ENCODE measurements at places on chromosomes 3 and 15.

DNA sequence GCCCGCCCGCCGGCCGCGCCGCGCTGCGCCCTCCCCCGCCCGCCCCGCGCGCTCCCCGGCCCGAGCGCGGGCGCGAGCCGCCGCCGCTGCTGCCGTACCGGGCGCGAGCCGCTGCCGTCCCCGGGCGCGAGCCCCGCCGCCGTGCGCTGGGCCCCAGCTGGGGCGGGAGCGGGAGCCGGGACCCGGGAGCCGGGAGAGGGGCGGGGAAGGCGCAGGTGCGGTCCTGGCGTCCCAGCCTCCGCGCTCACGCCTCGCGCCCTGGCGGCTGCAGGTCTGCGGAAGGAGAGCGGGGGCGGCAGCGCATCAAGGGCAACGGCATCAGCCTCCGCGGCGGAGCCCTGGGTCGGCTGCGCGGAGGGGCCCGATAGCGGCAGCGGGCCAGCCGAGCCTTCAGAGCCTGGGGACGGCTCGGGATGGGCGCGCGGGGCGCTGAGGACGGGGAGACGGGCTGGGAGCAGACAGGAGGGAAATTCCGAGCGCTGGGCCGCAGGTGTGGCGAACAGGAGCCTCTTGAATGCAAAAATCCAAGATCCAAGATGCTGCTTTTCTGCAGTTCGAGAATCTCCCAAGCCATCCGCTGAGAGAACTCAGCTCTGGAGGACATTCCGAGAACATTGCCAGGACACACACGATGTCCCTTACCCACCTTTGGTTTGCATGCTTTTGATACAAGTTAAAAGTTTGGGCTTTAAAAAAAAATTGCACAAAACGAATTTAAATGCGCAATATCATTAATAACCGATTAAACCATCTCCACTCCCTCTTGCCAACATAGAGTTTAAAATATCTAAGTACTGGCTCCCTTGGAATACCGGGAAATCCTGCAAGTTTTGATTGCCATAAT, 251.1 kb downstream of the TJP1 start:
- no peak for DNase-seq

DNA sequence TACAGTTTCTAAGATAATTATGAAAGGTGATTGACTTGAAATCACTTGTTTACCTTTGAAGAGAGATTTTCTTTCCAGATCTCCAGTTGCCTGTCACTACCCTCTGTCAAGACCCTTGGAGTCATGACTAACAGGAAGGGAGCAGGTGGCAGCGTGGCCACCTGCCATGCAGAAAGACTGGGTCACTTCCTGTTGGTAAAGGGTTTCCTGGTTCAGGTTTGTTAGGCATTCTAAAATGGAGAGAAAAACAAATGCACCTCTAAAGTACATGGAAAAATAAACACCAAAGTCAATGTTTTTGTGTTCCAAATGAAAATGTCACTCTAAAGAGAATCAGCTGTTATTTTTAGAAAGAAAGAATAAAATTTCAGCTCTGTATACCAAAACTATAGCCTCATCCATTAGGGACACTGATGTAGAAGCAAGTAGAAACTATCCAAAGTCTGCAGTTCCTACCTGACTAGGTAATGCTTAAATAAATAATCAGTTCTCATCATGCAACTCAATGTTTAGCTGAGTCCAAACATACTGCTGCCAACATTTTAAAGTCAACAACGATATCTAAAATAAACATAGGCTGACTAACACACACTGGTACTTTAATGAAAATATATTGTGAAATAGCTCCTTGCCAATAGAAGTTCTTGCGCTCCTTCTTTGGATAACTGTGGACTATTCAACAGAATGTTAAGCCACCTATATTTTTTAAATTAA, 23.9 kb upstream of the TM4SF1 start:
- peak; percentile 81 for DNase-seq

DNA sequence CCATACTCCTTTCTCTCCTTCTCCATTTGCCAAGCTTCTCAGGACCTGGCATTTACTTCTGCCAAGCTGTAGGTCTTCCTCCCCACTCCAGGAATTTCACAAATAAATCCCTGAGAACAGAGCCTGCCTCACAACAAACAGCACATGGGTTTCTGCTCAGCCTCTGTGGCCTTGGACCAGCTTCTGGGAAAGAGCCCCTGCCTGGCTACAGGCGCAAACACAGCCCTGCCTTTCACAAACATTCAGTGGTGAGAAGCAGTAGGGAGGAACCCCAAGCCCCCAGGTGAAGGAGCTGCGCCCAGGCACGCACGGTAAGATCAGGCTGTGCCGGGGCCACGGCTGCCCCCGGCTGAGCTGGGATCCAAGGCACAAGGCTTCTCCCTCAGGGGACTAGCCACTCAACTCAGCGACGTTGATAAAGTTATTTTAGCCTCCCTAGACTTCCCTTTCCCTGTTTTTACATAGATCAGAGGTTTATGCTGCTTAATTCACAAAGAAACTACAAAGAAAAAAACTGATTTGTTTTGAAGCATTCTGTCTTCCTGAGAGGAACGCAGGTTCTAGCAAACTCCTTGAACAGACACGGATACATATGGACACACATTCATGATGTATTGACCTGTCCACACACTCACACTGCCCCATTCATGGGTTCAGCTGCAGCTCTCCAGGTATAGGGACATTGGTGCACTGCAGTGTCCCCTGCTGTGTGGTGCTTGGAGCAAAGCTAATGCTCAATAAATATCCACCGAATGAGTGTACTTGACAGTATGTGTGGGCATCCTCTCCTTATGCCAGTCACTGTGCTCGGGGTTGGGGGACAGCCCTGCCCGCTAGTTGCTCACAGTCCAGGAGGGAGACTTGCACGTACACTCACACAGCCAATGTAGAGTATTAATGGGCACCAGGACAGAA, 25.4 kb downstream of the HES1 start:
- DNase-seq: no peak

DNA sequence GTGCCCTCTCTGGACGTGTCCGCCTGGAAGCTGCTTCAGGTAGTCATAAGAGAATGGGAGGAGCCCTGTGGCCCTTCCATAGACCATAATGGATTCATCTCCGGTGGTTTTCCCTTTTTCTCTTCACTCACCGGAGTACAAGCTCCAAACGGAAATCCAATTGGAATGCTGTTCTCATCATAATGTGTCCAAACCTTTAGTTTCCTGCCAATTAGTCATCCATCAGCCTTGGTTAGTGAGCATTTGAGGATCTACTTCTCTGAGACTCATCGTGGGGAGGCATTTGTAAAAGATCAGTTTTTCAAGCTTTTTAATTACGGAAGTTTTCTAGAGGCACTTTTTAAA, 34.9 kb downstream of the ABHD2 start:
- peak; percentile 84 for DNase-seq

- peak; percentile 63 for DNase-seq
Observed at GRCh38 chr15:34855413-34855812, 60.1 kb upstream of the ACTC1 start.

- no peak for DNase-seq
Observed at GRCh38 chr3:129702934-129703712, 96.6 kb upstream of the PLXND1 start.

DNA sequence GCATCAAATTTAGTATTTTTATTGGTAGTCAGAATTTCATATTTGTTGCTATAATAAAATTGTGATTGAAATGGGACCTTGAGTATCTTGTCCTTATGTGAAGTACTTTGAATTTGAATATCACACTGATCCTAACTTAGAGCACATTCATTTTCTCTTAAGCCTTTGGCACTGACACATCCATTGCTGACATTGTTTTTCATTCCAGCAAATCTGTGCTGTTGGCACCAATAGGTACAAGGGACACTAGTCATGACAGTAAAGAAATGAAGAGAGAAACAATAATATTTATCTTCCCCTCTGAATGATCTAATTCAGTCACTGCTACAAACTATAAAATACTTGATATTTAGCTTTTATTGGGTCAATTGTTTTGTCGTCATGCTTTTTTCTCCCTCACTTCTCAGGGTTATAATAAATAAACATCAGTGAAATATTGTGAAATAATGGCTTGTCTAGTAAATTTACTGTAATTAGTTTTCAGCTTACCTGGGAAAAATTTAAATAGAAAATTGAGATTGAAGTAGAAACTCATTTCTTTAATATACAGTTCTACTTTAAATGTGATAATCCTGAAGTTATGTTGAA, 166.8 kb upstream of the MLF1 start:
- no peak for DNase-seq

GRCh38 chr3:49434731-49435130, 5.6 kb upstream of the NICN1 start:
- DNase-seq: no peak

- DNase-seq: no peak
Observed at GRCh38 chr15:69172847-69173246, 12.4 kb downstream of the GLCE start.

DNA sequence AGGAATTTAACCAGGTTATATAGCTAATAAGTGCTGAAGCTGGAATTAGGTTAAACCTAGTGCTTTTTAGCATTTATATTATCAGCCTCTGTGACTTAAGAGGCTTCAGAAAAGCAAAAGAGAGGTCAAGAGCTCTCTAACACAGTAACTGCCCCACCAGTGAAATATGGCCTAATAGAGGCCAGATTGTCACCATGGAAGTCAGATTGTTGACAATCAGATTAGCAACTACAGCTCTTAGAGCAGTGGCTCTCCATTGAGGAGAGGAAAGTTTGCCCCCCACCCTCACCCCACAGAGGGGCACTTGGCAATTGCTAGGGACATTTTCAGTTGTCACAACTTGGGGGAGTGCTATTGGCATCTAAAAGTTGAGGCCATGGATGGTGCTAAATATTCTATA, 23.3 kb upstream of the LMOD3 start:
- no peak for DNase-seq

GRCh38 chr15:34435658-34436057, 1.9 kb downstream of the GOLGA8A start:
- no peak for DNase-seq

GRCh38 chr3:173548261-173548660, 150.7 kb downstream of the NLGN1 start:
- DNase-seq: no peak

- peak; percentile 60 for DNase-seq
Observed at GRCh38 chr3:52056521-52056967, at the start of gene DUSP7. Gene DUSP7, minus strand, starts transcription at chr3:52056571. Its CDS starts 205 bp downstream, at chr3:52056366.

DNA sequence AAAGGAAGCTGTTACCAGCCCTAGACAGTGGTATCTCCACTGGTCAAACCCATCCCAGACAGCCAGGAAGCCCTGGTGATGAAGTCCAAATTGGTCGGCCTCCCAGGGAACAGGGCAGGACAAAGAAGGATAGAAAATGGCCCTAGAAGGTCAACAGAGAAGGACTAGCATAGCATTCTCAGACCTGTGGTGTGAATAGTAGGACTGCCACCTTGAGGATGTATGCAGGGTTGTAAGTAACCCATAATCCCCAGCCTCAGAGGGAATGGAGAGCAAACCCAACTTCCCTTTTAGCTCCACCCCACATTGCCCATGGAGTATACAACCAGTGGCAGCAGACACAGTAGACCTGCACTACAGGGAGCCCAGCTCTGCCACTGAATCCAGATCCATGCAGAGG, 68.6 kb upstream of the EIF1B start:
- no peak for DNase-seq

GRCh38 chr3:128366136-128366535, 100.6 kb downstream of the DNAJB8 start:
- no peak for DNase-seq

GRCh38 chr15:57382215-57382614, 5.9 kb downstream of the CGNL1 start:
- no peak for DNase-seq

DNA sequence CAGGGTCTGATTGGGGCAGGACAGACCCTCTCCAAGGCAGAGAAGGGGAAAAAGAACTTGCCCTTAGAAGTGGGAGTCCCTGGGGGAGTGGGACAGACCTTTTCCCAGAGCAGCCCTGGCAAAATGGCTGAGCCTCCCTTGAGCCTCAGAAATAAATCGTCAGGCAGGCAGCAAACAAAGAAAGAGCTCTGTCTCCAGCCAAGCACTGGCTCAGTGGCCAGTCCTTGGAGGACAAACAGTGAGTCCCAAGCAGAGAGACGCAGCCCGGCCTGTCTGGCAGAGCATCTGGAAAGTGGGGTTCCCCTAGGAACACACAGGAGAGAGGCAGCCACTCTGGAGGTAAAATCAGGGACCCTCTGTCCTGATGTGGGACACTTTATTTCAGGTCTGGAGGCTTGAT, 1.8 kb downstream of the SLC6A1 start:
- no peak for DNase-seq

GRCh38 chr15:84840741-84841429, 23.7 kb downstream of the ALPK3 start:
- peak; percentile 36 for DNase-seq

GRCh38 chr3:88005066-88005465, 53.7 kb downstream of the CGGBP1 start:
- DNase-seq: peak; percentile 56

DNA sequence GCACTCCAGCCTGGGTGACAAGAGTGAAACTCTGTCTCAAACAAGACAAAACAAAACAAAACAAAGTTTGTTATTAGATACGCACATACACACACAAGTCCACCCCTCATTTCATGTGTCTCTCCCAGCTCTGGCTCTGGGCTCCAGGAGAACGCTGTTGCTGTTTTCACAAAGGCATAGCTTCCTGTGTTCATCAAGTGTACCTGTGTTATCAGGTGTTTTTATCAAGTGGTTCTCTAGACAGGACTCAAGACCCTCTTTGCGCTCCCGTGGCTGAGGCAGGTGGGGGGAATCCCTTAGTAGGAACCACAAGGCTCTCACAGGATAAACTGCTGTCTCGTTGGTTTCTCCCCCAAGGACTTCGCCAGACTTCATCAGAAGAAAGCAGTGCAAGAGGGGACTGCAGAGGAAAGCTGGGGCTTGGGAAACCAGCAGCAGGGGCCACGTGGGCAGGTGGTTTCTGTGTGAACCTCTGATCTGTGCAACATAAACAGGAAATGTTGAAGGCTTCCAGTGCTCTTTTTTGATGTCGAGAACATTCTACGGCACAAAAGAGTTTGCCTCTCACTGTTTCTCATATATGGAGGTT, 6.9 kb upstream of the PPP1R2 start:
- no peak for DNase-seq

GRCh38 chr15:77179541-77179998, 108.7 kb upstream of the TSPAN3 start:
- DNase-seq: no peak

DNA sequence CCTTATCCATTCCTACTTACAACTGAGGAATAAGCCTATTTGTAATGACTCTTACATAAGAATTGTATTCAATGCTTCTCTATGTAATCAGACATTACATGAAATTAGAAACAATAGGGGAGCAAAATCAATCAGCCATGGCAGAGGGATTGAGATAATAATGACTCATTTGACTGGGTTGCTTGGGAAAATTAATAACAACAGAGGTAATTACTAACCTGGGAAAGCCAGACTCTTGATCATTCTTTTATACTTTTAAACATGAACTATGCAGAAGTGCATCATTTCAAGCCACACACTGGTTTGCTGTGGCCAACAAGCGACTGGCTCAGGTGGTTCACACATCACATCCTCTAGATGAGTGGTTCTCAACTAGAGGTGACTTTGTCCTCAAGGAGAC, 126.3 kb upstream of the CRBN start:
- DNase-seq: no peak

DNA sequence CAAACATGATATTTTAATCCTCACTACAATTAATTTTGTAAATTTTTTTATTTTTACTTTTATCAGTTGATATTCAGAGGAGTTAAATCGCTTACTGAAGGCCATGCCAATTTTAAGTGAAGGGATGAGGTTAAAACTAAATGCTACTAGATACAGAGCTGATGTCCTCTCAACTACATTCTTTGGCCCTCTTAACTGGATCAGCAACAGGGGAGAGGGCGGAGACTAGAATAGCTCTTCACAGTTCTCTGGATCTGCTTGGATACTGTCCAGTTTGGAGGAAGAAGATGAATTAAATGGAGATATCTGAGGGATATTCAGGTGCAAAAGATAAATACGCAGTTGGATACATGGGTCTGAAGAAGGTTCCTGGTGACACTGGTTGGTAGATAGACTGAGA, 85.6 kb upstream of the LYSMD4 start:
- no peak for DNase-seq

- DNase-seq: peak; percentile 97
Observed at GRCh38 chr3:171811295-171811912, 1.1 kb upstream of the PLD1 start.

Measured in HCEC 1CT (cell line).